HT-29 (cell line): ENCODE measurements at places on chromosomes 4 and X.

- no peak for DNase-seq
Observed at GRCh38 chrX:109880629-109881028, 122.3 kb upstream of the TMEM164 start.

- no peak for DNase-seq
Observed at GRCh38 chrX:112341598-112341997, 259.0 kb upstream of the TRPC5 start.

GRCh38 chr4:139556724-139557555 is 921 bp upstream of the SETD7 start:
- peak; percentile 82 for DNase-seq

DNA sequence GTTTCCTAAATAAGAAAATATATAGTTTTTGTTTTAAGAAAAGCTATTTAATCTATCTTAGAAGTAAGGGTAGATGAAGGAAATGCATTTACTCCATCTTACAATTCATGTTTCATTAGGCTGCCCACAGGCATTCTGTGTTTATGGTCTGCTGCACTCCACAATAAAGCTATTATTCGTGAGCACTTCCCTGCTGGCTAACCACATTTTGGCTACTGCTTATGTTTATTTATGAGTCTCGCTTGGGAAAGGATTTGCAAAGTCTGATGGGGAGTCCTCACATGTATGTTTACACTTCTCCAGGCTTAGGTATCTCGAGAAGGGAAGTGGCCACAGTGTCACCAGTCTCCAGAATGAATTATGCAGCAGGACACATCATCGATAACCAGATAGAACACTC is 260.8 kb upstream of the VCX start:
- DNase-seq, result no peak

- peak; percentile 24 for DNase-seq
Observed at GRCh38 chrX:55624403-55624802, 1.2 kb downstream of the FOXR2 start.

GRCh38 chr4:52203351-52203750 is 152.2 kb downstream of the SPATA18 start:
- no peak for DNase-seq

- DNase-seq, result peak; percentile 18
Observed at GRCh38 chr4:159191989-159192388, 89.1 kb downstream of the RAPGEF2 start.

- no peak for DNase-seq
Observed at GRCh38 chr4:139145552-139145932, 31.5 kb downstream of the ELF2 start.

- peak; percentile 26 for DNase-seq
Observed at GRCh38 chr4:168569066-168569930, 72.4 kb downstream of the PALLD start.

GRCh38 chr4:54144661-54145171 is 44.8 kb downstream of the GSX2 start:
- DNase-seq, result peak; percentile 9

DNA sequence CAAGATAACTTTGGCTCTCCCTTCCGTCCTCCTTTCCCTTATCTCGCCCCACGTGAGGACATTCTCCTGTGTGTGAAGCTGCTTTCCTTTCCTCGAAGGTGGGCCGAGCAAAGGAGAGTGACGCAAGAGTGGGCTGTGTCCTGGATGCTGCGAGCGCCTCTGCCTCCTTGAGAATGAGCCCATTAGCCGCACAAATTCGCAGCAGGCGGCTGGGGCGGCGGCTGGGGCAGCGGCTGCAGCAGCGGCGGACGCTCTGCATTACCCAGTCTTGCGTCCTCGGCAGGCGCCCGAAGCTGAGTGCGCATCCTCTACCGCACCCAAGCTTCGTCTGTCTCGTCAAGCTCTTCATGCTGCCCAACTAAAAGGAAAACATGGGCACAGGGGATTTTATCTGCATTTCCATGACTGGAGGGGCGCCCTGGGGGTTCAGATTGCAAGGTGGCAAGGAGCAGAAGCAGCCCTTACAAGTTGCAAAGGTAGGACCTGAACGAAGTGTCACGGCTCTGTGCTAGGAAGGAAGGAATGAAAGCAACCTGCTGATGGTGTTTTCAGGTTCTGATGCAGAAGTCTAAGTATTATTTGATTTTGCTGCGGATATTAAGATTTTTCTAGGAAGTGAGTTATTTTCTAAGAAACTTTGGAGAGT is at the start of gene SYNPO2:
Gene SYNPO2, plus strand, starts transcription at position 189 of the 646 bp plus-strand sequence. Its CDS starts 183 bp downstream, at position 372.
- DNase-seq, result peak; percentile 22

- no peak for DNase-seq
Observed at GRCh38 chr4:140374130-140374477, 658 bp downstream of the SCOC start.

- DNase-seq, result no peak
Observed at GRCh38 chr4:22881411-22881810, 188.7 kb downstream of the GBA3 start.

GRCh38 chr4:53450773-53451172 is 73.3 kb downstream of the FIP1L1 start:
- no peak for DNase-seq

GRCh38 chr4:5969336-5969735 is 48.9 kb downstream of the C4orf50 start:
- no peak for DNase-seq

DNA sequence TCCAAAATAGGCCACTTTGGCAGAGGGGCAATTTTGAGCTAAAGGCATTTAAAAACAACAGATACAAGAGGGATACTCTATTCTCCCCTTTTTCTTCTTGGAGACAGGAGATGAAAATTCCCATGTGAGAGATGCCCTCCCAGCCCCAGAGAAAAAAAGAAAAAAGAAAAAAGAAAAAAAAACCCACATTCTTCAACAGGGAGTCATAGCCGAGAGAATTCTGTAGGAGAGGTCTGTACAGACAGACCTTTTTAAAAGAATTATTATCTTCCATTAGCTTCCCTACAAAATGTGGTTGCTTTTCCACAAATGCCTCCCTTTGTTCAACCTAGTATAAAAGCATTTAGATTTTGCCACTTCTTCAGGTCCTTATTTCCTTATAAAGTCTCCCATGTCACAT is 89.9 kb downstream of the SPCS3 start:
- no peak for DNase-seq

DNA sequence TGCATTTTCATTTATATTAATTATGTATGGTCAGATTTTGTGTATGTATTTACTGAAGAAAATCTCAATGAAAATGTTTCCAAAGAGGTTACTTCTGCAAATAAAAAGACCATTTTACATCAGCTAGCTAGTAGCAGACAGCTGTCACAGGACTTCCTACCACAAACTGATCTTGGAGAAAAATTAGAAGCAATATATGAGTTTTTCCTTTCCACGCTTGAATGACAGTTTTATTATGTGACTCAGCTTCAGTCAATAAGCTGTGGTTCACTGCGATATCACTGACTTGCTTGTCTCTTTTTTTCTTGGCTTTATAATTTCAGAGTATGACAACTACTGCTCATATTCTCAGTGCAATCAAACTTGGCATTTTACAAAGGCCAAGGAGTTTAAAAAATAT is 787.4 kb upstream of the GALNTL6 start:
- peak; percentile 37 for DNase-seq

DNA sequence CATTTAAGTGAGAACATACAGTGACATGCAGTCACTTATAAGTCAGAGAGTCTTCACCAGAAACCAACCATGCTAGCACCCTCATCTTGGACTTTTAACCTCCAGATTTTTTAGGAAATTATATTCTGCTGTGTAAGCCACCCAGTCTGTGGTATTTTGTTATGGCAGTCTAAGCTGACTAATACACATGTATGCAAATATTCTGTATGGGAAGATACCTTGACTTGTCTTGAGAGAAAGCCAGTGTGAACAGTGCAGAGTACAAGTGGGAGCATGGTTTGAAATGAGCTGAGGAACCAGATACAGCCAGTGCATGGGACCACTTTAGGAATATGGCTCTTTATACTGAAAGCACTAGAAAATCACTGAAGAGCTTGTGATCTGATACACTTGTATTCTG is 110.4 kb upstream of the MAP9 start:
- no peak for DNase-seq

GRCh38 chr4:4836044-4836443 is 23.4 kb upstream of the MSX1 start:
- DNase-seq, result no peak

- no peak for DNase-seq
Observed at GRCh38 chrX:117711782-117712181, 404.8 kb downstream of the KLHL13 start.

- no peak for DNase-seq
Observed at GRCh38 chr4:38514465-38515146, 149.4 kb upstream of the KLF3 start.

- DNase-seq, result no peak
Observed at GRCh38 chr4:102174719-102175189, 170.5 kb downstream of the SLC39A8 start.

- DNase-seq, result peak; percentile 92
Observed at GRCh38 chr4:102868781-102869568, at the start of gene CISD2. Gene CISD2 (plus strand): TSS chr4:102868992. CDS start chr4:102869085, 93 bp downstream.

DNA sequence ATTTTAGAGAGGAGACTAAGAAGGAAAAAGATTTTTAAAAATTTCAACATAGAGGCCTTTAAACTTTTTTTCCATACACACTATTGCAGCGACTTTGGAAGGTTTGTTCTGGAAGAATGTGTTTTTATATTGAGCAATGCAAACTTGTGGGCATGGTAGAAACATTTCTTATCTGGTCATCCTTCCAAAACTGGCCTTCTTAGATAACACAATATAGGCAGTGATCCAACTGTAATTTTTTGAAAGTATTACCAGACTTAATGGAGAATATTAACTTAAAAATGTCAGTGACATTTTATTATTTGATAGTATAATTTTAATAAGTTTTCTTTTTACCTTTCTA is 25.6 kb downstream of the FHDC1 start:
- DNase-seq, result no peak

GRCh38 chr4:6043188-6043587 is 25.0 kb upstream of the C4orf50 start:
- no peak for DNase-seq

GRCh38 chr4:6674500-6675149 is 19.1 kb upstream of the S100P start:
- DNase-seq, result peak; percentile 81

GRCh38 chrX:106684207-106684606 is 42.3 kb upstream of the RNF128 start:
- no peak for DNase-seq

DNA sequence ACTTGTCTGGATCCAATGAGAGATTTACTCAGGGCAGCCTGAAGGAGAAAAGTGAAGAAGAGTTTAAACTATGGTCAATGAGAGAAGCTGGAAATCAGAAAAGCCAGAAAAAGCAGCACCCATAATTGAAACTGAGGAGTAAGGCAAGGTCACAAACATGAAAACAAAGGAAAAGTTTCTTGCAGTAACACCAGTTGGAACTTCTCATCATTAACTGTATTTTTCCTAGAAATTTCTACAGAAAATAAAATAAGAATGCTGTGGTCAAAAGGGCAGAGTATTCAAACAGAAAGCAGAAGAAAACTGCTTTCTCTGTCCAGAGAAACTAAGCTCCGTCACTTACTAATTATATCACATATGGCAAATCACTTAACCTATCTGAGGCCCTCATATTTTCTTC is 102.2 kb downstream of the OR13H1 start:
- no peak for DNase-seq

GRCh38 chr4:41611124-41611838 is 73.3 kb downstream of the LIMCH1 start:
- DNase-seq, result no peak

- DNase-seq, result no peak
Observed at GRCh38 chr4:6549445-6549844, 25.5 kb upstream of the MAN2B2 start.

- DNase-seq, result no peak
Observed at GRCh38 chr4:337932-338758, 531 bp downstream of the ZNF141 start.

GRCh38 chr4:39597695-39598381 is 40.8 kb downstream of the SMIM14 start:
- DNase-seq, result no peak

DNA sequence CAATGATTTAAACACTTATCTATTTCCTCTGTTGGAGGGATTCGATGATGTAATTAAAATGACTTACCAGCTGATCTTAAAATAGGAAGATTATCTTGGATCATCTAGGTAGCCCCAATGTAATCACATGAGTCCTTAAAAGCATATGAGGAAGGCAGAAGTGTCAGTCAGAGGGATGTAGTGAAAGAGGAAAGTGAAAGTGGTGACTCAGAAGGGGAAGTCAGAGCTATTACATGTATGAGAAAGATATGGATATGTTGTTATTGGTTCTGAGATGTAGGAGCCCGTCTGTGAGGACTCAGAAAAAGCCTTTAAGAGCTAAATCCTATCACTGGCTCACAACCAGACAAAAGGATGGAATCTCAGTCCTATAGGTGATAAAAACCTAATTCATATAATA is 456.4 kb downstream of the DACH2 start:
- no peak for DNase-seq

DNA sequence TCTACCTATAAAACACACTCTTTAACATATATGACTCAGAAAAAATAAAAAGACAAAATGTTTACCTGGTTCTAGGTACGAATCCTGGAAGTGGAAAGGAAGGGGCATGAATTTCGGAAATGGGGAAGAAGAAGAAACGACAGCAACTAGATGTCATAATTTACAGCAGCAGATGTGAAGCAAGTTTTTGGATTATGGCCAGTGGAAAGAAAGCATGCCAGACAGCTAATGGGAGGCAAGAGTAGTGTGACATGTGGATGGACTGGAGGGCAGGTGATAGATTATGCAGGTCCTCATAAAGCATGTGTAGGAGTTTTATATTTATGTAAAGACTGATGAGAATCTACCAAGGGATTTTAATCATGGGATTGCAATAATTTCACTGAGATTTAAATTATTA is 279.0 kb upstream of the TACR3 start:
- DNase-seq, result no peak

DNA sequence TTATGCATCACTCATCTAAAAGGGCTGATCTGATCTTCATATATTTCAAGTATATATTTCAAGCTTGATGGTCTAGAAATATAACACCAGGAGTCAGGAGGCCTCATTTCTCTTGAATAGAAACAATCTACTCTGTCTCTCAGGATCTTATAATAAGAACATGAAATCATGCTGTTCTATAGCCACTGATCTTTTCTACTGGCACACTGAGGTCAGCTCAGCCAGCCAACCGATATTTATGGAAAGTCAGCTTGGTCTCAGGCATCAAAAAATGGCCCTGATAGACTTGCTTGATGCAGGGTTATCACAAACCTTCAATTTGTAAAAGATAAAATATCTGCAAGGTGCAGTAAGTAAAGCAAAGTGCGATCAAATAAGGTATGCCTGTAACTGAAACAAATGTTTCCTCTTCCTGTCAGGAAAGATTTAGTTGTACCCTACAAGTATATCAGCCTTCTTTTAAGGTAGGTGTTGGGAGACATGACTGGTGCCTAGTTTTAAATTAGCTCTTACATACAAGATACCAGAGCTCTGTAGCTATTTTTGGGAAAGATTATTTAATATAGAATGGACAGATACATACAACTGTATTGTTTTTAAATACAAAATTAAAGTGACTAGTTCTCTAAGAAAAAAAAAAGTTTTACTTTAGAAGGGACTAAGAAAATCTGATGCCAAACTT is 63.4 kb downstream of the BMP3 start:
- DNase-seq, result no peak
